Activated T-cell treated with anti-CD3 and anti-CD28 coated beads, Interleukin-2, amount 50 U/mL, for 48 hours (primary cell): ENCODE measurements at places on chromosomes 4 and X.
A peak's percentile ranks its signal among the peaks of the same experiment; 100 is the strongest.

GRCh38 chr4:88672987-88673386 lies 24.6 kb downstream of the NAP1L5 start:
- peak; percentile 37 for DNase-seq

GRCh38 chr4:153570228-153570973 lies 104.2 kb downstream of the TMEM131L start:
- DNase-seq: no peak

DNA sequence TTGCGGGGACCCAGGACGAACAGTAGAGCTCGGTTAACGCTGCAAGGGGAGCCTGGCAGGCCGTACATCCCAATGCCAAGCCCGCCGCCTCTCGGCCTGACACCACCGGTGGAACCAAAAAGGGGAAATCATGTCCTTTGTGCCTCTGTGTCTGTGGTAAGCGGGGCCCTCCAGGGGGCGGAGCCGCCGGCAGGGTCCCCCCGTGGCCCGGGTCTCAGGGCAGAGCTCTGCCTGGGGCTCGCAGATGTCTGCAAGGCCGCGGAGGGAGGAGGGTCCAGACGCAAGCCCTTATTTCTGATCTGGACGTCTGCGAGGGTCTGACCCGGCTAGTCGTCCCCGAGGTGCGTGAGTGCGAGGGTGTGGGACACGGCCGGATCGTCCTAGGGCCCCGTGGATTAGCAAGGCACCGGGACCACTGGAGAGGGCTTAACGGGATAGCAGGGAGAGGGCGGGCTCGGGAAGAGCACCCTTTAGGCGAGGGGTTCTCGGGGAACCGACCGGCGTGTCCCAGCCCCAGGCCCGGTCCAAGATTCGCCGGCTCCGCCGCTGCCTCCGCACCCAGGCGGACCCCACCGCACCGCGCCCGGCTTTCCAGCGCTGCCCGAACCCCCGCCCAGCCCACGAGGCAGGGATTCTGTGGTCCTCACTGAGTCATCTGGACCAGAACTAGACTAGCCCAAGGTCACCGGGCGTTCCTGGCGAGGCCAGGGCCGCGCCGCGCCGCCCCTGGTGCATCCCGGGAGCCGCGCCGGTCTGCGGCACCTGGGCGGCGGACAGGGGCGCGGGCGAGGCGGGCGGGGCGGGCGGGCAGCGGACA lies 863 bp upstream of the FAM193A start:
- DNase-seq: peak; percentile 74

DNA sequence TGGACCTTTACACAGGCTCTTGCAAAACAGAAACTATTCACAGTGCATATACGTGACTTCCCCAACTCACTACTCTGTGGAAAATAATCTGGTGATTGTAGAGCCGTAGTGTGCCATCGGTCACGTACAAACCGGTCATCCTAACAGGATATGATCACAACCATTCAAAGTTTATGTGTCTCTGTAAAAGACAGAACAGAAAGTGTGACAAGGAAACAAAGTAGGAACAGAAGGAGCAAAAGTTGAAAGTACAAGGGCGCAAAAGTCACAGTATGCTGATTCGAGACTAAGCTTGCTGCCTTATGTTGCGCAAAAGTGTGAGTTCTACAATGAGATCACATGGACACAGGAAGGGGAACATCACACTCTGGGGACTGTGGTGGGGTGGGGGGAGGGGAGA lies 18.6 kb downstream of the MEPE start:
- DNase-seq: no peak

- no peak for DNase-seq
Observed at GRCh38 chr4:87982446-87983010, 7.0 kb downstream of the SPP1 start.

GRCh38 chr4:151417164-151417571 lies 8.2 kb downstream of the FHIP1A start:
- DNase-seq: no peak

DNA sequence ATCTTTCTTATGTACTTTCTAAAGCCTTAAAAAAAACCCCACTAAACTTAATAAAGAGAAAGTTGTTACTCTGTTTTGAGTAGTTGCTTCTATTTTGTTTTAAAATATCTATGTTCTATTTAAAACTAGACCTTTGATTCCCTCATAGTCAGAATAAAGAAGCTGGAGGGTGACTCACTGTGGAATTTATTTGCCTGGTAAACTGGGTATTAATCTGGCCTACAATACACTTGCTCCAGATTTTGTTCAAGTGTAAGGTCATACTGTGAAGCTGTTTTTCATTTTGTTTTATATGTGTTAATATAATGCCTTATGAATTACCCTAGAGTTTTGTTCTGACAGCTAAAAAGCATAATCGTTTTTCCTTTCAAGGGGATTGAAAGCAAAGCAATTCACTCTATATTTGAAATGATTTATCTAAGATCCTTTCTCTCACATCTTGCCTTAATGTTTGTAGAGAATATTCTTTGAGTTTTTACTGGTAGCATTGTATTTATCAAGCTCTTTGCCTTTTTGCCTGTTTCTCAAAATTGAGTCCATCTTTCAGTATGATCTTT lies 277.4 kb upstream of the PITX2 start:
- no peak for DNase-seq

- no peak for DNase-seq
Observed at GRCh38 chr4:67735325-67735724, 18.9 kb downstream of the GNRHR start.

DNA sequence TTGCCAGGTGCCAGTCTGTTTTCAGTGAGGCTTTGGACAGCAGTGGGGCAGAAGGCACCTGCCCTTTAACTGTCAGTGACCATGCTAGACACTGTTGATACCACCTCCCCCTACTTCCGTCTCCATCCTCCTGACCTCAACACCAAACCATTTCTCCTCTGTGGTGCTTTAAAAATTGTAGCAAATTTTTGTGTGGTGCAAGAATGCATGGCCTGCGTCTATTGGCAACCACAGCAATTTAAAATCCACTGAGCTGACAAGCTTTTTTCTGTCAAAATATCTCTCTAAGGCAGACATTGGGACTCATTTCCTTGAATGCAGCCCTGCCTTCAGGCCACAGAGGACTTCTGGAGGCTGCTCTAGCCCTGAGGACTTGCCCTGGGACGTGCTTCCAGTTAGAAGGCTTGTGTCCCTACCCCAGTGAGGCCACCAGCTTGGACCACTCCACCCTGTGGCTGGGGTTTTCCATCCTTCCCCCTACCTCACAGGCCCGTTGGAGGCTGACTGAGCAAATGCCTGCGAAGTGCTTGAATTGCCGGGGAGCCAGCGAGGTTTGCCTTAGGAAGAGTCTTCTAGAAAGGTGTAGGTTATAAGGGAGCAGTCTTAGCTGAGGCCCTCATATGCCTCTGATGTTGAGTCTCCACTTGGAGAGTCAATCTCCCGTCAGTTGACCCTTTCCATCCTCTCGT lies 6.9 kb downstream of the PRRG3 start:
- DNase-seq: no peak

- no peak for DNase-seq
Observed at GRCh38 chr4:26464420-26465095, 25.7 kb downstream of the CCKAR start.

GRCh38 chr4:8540072-8540471 lies 40.1 kb upstream of the GPR78 start:
- peak; percentile 30 for DNase-seq

- DNase-seq: no peak
Observed at GRCh38 chrX:14476205-14476604, 53.1 kb upstream of the GLRA2 start.

- DNase-seq: no peak
Observed at GRCh38 chr4:102988429-102989020, 31.0 kb downstream of the SLC9B1 start.

DNA sequence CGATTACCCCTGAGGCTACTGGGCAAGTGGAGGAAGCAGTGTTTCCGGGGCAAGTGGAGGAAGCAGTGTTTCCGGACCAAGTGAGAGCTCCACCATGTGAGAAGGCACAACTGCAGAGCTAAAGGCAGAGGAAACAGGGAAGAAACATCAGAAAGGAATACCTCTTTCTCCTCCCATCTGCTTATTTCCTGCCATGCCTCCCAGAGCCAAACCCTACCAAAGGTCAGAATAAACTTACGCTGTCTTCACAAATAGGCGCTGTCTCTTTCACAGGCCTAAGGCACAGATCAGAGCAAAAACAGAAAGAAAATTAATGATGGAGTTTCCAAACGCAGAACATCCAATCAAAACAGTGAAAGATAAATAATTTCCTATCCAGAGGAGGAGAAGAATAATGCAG lies 153.0 kb downstream of the ATOH1 start:
- DNase-seq: no peak
